Kidney (tissue), 22 donors: ENCODE measurements at places on chromosomes 7 and 10. TPM values are rescaled to one million over a fixed set of nuclear protein-coding genes. Genes with fewer than 3 reads are reported as not detected.

GRCh38 chr7:47571331-47572093, 10.4 kb downstream of the TNS3 start:
- no peaks in the 10 kb centered on the region for H3K36me3 ChIP-seq
- no peak overlapping the region for H3K4me3 ChIP-seq
- H3K27ac ChIP-seq: peak overlapping the region; percentile 90
- DNase-seq: peak; percentile 92
- H3K27me3 ChIP-seq: no peaks in the 10 kb centered on the region

GRCh38 chr10:107409522-107409921, 245.0 kb upstream of the SORCS1 start:
- DNase-seq: no peak
- H3K27me3 ChIP-seq: no peaks in the 10 kb centered on the region
- no peak overlapping the region for H3K27ac ChIP-seq
- H3K4me3 ChIP-seq: no peak overlapping the region

- no peaks in the 10 kb centered on the region for H3K27me3 ChIP-seq
- no peaks in the 10 kb centered on the region for H3K4me1 ChIP-seq
- peaks cover 6% of the 10 kb centered on the region for H3K36me3 ChIP-seq
These were observed 43.1 kb upstream of the PHF14 start for GRCh38 chr7:10930551-10930950.

GRCh38 chr7:143040209-143040715, 11.9 kb upstream of the OR6V1 start:
- H3K27ac ChIP-seq: no peak overlapping the region
- H3K4me3 ChIP-seq: no peak overlapping the region
- no peaks in the 10 kb centered on the region for H3K4me1 ChIP-seq
- no peaks in the 10 kb centered on the region for H3K27me3 ChIP-seq
- no peak for DNase-seq
- no peaks in the 10 kb centered on the region for H3K36me3 ChIP-seq

DNA sequence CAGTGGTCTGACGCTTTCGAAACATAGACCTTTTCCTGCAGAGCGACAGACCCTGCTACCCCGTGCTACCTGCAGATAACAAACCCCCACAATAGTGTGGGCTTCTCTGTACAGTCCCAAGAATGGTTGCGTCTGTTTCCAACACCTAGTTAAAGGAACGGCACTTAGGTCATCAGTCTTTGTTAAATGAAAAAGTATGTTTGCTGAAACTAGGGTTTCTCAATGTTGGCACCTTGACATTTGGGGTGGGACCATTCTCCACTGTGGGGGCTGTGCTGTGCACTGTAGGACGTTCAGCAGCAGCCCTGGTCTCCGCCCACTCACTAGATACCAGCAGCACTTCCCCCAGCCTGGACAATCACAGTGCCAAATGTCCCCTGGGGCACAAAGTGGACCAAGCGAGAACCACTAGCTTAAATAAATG, 13.7 kb downstream of the TECTB start:
- no peaks in the 10 kb centered on the region for H3K36me3 ChIP-seq
- no peak overlapping the region for H3K4me3 ChIP-seq
- H3K27me3 ChIP-seq: no peaks in the 10 kb centered on the region
- H3K4me1 ChIP-seq: peaks cover 5% of the 10 kb centered on the region

GRCh38 chr7:1666317-1666822, 3.7 kb upstream of the ELFN1 start:
- no peaks in the 10 kb centered on the region for H3K4me1 ChIP-seq
- H3K36me3 ChIP-seq: no peaks in the 10 kb centered on the region
- no peak overlapping the region for H3K4me3 ChIP-seq

DNA sequence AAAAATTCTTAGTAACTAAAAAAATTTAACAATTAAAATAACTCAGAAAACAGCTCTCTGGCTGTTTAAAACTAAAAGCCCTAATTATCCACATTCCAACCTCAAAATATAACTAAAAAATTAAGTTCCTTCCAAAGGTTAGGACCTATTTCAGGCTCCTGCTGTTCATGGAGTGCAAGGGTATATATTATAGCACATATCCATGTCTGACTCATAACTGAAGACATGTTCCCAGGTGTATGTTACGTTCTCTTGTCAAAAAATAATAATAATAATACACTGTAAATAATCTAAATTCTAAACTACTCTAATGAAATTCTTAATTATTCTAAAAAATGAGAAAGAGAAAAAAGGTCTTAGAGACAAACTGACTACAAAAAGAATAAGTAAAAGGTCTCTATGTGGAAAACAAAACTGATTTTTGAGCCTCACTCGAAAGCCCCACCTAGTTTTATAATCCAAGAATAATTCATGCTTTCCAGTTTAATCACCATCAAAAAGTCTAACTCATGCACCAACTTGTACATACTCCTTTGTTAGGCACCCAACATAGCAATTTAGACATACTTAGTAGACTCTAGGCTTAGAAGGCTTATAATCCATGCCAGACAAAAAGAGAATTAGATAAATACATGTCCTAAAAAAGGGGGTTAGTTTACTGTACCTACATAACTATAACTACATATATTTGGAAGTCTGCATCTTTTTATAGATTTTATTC, 171.4 kb downstream of the KMT2E start:
- no peak for DNase-seq
- no peak overlapping the region for H3K4me3 ChIP-seq
- H3K27me3 ChIP-seq: no peaks in the 10 kb centered on the region

- no peak overlapping the region for H3K27ac ChIP-seq
- DNase-seq: no peak
- no peaks in the 10 kb centered on the region for H3K36me3 ChIP-seq
- no peak overlapping the region for H3K4me3 ChIP-seq
- H3K27me3 ChIP-seq: no peaks in the 10 kb centered on the region
- H3K4me1 ChIP-seq: no peaks in the 10 kb centered on the region
These were observed 29.0 kb upstream of the EBLN1 start for GRCh38 chr10:22246680-22247391.

GRCh38 chr7:155867734-155868400, 55.6 kb upstream of the SHH start:
- no peak overlapping the region for H3K27ac ChIP-seq
- peak; percentile 5 for DNase-seq
- no peaks in the 10 kb centered on the region for H3K27me3 ChIP-seq
- no peak overlapping the region for H3K4me3 ChIP-seq
- no peaks in the 10 kb centered on the region for H3K36me3 ChIP-seq
- no peaks in the 10 kb centered on the region for H3K4me1 ChIP-seq

- no peaks in the 10 kb centered on the region for H3K36me3 ChIP-seq
- no peak for DNase-seq
- H3K4me3 ChIP-seq: no peak overlapping the region
- no peaks in the 10 kb centered on the region for H3K27me3 ChIP-seq
- no peaks in the 10 kb centered on the region for H3K4me1 ChIP-seq
These were observed 383.8 kb upstream of the ZMIZ1 start for GRCh38 chr10:78684947-78685346.

DNA sequence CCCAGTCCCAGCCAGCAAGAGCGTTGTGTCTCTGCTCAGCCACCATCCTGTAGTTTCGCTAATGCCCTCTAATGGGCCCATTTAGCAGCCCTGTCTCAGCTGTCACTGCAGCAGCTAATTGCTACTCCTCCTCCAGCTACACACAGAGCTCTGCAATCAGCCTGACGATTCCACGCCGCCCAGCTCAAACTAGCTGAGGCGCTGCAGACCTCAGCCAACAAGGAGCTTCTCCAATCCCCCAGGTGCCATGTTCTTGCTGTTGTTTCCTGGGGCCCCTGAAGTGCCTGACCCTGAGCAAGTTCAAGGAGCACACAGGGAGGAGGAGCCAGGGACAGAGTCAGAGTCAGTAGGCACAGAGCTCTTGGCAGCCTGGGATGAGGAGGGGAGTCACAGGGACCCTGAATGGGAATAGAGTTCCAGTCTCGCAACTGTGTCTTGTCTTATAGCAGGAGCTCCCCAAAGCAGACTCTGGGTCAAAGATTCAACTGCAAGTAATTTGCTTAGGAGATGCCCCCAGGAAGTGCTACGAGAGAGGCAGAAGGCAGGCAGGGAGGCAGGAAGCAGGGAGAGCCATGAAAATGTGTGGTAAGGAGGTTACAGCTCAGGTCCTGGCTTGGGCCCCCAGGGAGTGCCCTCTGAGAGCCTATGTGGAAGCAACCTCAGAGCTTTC, 135.8 kb upstream of the UNC5B start:
- H3K36me3 ChIP-seq: no peaks in the 10 kb centered on the region
- H3K27me3 ChIP-seq: no peaks in the 10 kb centered on the region
- H3K4me1 ChIP-seq: no peaks in the 10 kb centered on the region
- no peak overlapping the region for H3K4me3 ChIP-seq

DNA sequence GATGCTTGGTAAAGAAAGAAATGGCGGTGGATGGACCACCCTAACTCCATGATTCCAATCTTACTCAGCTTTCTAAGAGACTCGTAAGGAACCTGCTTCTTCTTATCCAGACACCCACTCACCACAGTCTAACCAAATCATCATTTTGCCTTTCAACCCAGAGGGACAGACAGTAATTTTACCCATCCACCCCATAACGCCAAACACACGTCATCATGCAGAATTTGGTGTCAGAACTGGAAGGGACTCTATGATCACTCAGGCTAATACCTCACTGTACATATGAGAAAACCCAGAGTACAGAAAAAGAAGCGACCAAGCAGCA, 388 bp downstream of the ECD start:
- peaks cover 4% of the 10 kb centered on the region for H3K36me3 ChIP-seq
- no peaks in the 10 kb centered on the region for H3K27me3 ChIP-seq
- no peak for DNase-seq
- H3K4me1 ChIP-seq: peaks cover 10% of the 10 kb centered on the region

- no peak overlapping the region for H3K27ac ChIP-seq
- H3K27me3 ChIP-seq: no peaks in the 10 kb centered on the region
- no peak overlapping the region for H3K4me3 ChIP-seq
- no peaks in the 10 kb centered on the region for H3K4me1 ChIP-seq
- DNase-seq: no peak
These were observed 31.0 kb upstream of the MXI1 start for GRCh38 chr10:110176141-110177030.

DNA sequence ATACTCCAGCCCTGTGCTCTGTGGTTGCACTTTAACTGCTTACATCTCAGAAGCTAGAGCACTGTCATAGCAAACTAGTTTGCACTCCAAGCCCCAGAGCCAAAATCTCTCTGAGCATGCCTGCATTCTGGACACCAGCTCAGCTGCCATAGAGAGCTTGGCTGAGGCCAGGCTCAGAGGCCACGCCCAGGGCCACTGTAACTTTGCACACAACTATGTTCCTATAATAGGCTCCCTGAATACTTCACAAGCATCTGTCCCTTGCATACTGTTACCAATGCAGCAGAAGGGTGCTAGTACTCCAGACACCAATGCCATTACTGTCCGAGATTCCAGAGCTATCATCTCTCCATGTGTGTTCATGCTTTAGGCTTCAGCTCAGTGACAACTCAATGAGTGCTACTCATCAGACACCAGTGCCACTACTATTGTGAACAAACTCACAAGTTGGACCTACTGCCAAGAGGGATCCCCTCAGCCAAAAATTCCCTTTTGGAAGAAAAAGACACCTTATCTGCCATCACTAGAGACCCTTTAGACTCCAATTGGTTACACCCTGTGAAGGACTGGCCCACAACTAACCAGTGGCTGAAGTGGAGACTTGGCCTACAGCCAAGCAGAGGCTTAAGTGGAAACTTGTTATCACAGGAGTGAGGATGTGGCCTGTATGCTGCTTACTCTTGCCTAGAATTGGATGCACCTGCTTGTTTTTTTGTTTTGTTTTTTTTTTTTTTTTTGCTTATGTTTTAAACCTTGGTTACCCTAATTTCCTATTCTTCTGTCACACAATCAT, 211.6 kb upstream of the MAGI2 start:
- no peak for DNase-seq
- H3K4me3 ChIP-seq: no peak overlapping the region
- H3K27me3 ChIP-seq: no peaks in the 10 kb centered on the region
- H3K4me1 ChIP-seq: no peaks in the 10 kb centered on the region
- no peaks in the 10 kb centered on the region for H3K36me3 ChIP-seq

DNA sequence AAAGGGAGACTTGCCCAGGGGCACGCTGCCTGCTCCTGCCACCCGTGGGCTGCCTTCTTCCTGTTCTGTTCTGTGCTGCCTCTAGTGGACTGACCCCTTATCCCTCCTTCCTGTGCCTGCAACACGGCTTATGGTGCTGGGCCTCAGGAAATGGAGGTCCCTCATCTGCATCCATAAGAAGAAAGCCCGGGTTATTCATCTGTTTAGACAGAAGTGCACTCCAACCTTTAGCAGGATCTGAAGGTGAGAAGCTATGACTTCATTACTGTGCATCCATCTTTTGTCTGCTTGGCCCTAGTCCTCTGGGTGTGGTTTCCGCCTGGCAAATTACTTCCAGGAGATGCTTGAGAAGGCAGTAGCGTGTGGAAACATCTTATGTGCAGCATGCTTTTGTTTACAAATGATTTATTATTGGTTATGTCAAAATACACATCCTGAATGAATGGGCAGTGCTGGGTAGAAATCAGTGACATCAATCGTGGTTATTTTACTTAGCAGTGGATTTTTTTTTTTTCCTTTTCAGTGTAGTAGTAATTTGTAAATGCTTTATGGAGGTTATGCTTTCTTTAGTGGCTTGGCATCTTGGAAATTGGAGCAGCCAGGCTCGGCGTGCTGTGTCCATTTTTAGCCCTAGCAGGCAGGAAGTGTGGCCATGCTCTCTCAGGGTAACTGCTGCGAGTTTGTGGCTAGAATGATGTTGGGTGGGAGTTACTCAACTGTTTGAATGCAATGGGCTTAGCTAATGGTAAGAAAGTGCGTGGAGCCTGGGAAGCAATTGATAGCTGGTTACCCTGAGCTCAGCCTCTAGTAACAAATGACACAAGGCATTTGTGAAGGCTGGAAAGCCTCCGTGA, 12.7 kb downstream of the PTPRE start:
- no peak overlapping the region for H3K4me3 ChIP-seq
- H3K27me3 ChIP-seq: no peaks in the 10 kb centered on the region
- no peaks in the 10 kb centered on the region for H3K4me1 ChIP-seq
- peak overlapping the region; percentile 45 for H3K27ac ChIP-seq
- H3K36me3 ChIP-seq: no peaks in the 10 kb centered on the region
- DNase-seq: no peak

DNA sequence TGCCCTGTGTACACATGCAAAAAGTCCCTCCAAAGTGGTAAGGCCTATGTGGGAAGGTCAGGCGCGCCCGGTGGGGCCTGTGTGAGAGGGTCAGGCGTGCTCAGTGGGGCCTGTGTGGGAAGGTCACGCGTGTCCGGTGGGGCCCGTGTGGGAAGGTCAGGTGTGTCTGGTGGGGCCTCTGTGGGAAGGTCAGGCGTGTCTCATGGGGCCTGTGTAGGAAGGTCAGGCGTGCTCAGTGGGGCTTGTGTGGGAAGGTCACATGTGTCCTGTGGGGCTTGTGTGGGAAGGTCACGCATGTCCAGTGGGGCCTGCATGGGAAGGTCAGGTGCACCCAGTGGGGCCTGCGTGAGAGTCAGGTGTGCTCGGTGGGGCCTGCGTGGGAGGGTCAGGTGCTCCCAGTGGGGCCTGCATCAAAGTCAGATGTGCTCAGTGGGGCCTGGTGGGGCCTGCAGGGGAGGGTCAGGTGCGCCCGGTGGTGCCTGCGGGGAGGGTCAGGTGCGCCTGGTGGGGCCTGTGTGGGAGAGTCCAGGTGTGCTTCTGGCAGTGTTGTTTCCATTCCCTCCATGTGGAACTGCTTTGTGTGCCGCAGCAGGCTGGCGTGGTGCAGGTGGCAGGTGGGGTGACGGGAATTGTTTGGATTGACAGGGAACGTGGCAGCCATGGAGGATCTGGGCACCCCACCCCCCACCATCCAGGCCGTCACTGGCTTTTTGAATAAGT, 15.4 kb downstream of the LRRC27 start:
- H3K27me3 ChIP-seq: no peaks in the 10 kb centered on the region
- no peaks in the 10 kb centered on the region for H3K4me1 ChIP-seq
- no peak for DNase-seq
- H3K36me3 ChIP-seq: no peaks in the 10 kb centered on the region
- no peak overlapping the region for H3K4me3 ChIP-seq

Gene PALD1
- 14.4 TPM for total RNA-seq

Gene SPDYE11
- not detected for total RNA-seq

Gene FXYD4
- 109 TPM for total RNA-seq

Gene LRRD1
- 0.25 TPM for total RNA-seq

Gene EPDR1
- total RNA-seq: 17.0 TPM

Gene EPHB6
- total RNA-seq: 17.4 TPM

Gene AKR1C3
- 61.8 TPM for total RNA-seq
